T-helper 9 cell (primary cell): ENCODE measurements at places on chromosomes 2 and 18.

DNA sequence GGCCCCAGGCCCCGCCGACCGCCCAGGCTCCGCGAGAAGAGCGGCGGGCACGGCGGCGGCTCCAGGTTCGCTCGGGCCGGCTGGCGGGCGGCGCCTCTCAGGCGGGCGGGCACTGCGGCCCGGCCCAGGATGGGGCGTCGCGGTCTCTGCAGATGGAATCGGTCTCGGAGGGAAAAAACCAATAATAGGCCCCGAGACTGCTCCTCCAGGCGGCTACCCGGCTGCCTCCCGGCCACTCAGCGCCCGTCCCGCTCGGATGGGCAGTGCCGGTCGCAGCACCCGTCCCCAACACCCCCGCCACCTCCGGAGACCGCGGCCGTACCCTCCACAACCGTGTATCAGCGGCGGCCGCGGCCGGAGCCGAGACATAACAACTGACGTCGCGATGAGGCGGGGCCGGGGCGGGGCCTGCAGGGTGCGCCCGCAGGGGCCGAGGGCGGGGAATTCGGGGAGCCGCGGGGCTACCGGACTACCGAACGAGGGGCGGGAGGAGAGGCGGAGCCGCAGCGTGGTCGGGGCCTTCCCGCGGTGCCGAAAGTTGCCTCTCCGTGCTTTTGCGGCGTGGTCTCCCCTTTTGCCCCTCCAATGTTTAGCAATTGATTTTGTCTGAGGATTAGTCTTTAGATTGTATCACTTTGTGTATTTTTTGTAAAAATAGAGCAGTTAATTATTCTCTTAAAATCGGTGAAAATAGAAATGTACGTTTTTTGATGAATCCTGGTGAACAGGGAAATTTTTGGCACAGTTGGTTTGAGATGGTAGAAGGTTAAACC lies at the start of gene RNF103:
TSS of gene RNF103 (minus strand) at position 372 of the 773 bp plus-strand sequence. CDS start 979 bp downstream, outside the sequence.
- DNase-seq, result peak; percentile 92

DNA sequence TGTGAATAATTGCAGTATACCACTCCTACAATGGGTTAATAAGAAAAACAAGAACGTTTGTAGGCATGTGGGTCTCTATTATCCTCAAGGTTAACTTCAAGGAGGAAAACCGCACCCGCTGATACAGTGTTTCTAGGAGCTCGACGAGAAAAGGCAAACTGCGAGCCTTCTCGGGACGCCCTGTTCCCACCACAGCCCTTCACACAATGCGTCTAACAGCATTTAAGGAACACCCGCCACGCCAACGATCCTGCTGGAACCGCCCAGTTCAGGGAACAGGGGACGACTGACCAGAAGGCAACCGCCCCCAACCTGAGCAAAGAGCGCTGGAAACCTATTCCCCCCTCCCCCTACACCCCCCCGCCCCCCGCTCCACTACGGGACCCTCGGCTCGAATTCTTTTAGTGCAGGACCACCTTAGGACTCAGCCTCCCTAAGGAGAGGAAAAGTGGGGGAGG lies 710 bp upstream of the TMSB10 start:
- no peak for DNase-seq

GRCh38 chr2:191566344-191566743 lies 111.6 kb upstream of the NABP1 start:
- peak; percentile 66 for DNase-seq

DNA sequence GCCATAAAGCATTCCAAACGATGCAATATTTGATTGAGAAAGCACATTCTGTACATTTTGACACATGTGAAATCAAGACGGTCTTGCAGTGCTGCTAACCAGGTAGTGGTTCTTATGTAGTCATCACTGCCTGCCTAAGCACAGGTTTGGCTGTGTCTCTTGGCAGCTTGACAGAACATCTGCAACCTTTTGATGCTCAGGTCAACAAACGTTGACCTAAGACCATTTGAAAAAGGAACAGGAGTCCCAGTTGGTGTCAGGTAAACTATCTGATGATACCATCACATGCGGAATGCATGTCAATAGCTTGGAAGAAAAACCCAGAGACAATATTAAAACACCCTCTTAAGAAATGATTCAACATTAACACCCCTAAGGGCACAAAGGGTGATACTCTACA lies 80.7 kb downstream of the L3MBTL4 start:
- DNase-seq, result no peak
